ENCODE measurements at places on chromosomes 12 and 14.
A peak's percentile ranks its signal among the peaks of the same experiment; 100 is the strongest.

DNA sequence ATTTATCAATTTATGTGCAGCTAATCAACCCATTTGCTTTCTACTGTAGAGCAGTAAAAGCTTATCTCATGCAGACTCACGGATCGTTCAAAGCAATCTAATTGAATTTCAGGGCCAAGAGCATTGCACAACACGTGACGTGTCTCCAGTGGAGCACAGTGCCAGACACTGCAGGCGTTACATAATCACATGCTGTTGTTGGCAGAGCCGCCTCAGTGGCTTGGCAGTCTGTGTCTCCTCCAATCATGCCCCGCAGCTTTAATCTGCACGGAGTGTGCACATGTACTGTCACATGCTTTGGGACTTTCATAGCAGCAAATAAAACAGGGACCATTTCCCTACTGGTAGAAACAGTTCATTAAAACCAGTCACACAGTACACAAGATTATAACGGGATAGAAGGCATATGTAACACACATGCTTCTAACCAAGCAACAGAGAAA, 309.3 kb downstream of the ITPR2 start:
- peak; percentile 88 for DNase-seq

- no peak for DNase-seq
Observed at GRCh38 chr12:93122569-93123091, 193.5 kb upstream of the EEA1 start.

DNA sequence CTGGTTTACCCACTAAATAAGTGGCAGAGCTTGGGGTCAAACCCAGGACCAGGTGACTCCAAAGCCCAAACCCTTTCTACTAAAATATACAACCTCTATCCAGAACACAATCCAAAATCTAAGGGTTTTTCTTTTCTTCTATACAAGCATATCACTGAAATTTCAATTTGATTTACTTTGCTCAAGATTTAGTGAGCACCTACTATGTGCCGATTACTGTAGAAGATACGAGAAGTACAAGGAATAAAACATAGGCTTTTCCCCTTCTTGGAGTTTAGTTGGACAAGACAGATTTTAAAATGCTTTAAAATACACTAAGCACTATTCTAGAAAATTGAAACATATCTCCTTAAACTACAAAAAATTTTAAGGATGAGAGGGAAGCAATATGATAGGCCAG, 2.8 kb downstream of the L3HYPDH start:
- no peak for DNase-seq

- no peak for DNase-seq
Observed at GRCh38 chr12:63843254-63843720, 1.2 kb upstream of the SRGAP1 start.

DNA sequence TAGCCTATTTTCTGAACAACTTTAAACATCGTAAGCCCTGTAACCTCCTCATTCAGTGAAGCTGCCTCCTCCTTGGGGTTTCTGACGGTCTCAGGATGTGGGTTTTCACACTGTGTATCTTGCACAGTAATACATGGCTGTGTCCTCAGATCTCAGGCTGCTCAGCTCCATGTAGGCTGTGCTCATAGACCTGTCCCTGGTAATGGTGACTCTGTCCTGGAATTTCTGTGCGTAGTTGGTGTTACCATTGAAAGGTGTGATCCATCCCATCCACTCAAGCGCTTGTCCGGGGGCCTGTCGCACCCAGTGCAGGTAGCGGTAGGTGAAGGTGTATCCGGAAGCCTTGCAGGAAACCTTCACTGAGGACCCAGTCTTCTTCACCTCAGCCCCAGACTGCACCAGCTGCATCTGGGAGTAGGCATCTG, 980.5 kb downstream of the TMEM121 start:
- no peak for DNase-seq

DNA sequence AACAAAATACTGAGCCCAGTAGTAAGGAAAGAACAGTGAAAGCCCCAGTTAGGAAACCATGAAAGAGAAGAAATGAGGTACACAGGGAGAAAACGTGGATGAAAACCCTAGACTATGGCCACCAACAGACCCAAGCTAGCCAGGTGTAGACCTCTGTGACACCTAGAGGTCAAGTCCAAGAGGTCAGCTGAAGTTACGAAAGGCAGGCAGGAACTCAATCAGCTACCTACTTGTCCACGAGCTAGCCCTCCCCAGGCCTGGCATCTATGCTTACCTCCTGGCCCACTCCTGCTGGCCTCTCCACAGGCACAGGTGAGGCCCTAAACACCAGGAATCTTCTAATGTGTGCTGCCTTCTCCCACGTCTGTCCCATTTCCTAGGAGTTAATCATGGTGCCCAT, 48.7 kb downstream of the DPF3 start:
- DNase-seq: no peak

DNA sequence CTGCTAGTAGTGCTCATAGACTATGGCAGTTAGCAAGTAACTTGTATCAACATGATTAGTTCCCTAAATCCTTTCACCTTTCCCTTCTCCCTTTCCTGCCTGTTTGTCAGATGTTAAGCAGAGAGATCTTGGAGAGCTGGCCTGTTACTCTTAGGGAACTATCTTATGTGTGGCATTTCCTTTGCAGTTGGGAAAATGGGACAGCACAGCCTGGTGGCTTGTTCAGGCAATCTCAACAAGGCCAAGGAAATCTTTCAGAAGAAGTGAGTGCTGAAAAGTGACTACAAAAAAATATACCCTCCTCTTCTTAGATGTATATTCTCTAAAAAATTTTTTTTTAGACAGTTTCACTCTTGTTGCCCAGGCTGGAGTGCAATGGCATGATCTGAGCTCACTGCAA, 7.4 kb downstream of the PARP2 start:
- peak; percentile 43 for DNase-seq

GRCh38 chr12:2537868-2538541, 256.8 kb upstream of the FKBP4 start:
- DNase-seq: no peak

- DNase-seq: peak; percentile 74
Observed at GRCh38 chr14:32254952-32255679, 52.0 kb upstream of the RNU6-8 start.

DNA sequence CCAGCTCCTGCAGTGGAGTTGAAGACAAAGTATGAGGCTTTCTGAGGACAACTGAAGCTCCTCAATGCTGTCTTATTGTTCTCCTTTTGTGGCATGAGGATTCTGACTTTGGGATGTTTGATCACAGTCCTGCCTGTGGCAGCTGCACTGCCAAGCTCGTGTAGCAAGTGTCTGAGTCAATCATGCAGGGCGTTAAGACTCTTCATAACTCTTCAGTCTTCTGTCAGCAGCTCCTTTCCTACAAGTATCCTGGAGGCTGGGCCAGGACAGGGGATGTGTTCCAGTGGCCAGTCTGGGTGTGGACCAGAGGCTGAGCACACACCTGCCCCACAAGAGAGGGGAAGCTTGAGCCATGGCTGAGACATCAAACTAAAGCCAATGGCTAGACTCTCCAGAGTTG, 94.3 kb downstream of the PELI2 start:
- no peak for DNase-seq

- peak; percentile 7 for DNase-seq
Observed at GRCh38 chr14:91352053-91352452, 65.6 kb downstream of the CCDC88C start.

DNA sequence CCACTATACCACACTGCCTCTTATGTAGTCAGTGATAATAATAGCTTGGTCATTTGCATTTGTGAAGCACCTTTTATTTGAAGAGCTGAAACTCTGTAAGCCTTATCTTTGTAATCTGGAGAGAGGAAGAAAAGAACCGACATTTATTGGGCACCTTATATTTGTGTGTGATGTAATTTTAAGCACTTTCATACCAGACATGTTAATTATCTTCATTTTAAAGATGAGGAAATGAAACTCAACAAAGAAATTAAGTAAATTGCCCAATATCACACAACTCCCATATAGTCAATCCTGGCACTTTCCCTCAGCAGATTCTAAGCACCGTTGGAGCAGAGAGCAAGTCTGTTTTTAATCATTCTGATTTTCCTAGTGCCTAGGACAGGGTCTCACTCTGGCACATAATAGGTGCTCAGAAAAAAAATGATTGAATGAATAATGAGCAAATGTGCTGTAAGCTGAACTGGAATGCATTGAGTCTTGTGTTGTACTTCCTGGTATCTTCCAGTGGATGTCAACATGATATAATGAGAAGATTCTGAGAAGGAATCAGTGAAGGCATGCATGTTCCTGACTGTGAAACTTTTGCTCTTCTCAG, 418.9 kb downstream of the ZFP36L1 start:
- peak; percentile 13 for DNase-seq

DNA sequence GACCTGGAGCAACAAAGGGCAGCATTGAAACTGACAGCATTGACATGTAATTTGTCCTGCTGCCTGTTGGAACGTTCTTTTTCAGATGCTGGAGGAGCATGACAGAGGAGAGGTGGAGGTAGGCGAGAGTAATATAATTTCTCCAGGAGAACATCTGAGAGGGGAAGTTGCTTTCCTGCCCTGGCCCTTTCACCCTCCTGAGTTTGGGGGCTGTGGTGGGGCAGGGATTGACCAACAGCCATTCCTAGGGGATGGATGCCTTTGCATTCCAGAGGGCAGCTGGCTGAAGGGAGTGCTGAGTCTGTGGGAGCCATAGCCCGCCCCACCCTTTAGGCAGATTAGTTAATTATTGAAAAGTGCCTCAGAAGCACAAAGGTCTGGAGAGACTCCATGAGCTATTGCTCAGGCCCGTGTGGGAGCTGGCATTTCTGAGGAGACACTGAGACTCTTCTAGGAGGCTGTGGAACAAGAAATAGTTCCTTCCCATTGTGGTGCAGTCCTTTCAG, 73.5 kb downstream of the ARF6 start:
- DNase-seq: peak; percentile 48

GRCh38 chr14:29847056-29847380, 80.6 kb downstream of the PRKD1 start:
- no peak for DNase-seq

DNA sequence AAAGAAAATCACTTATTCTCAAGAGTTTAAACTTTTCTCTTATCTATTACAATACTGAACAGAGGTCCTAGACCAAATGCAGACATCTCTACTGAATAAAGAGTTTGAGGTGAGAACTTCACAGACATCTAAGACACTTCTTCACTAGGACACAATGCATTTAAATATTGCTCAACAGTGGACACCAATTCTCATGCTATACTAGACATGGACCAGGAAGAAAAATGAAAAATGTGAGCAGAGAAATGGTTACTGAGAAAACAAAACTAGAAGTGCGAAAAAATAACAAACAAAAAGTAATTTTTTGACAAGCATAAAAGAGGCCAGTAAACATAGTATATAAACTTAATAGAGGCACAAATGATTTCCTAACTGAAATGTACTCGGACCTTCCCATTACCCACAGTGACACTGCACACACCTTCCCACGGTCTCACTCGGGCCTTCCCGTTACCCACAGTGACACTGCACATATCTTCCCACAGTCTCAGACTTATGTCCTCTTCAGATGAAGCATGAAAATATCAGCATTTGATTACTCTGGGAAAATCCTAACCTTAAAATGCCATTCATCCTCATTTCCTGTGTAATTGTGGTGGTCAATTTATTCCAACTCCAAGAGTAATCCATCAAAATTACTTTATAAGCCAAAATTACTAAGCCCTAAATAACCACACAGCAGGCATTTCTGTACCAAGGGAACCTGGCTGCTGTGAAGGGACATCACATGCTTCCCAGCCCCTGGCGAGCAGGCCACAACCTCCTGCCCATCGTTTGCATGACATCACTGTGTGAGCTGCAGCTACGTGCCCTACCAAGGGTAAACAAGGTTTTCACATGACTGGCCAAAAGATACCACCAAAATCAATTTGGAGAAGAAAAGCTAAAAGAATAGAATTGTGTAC, 6.4 kb downstream of the SLC15A4 start:
- DNase-seq: peak; percentile 61

- peak; percentile 67 for DNase-seq
Observed at GRCh38 chr14:51880835-51881580, 20.6 kb downstream of the GNG2 start.

DNA sequence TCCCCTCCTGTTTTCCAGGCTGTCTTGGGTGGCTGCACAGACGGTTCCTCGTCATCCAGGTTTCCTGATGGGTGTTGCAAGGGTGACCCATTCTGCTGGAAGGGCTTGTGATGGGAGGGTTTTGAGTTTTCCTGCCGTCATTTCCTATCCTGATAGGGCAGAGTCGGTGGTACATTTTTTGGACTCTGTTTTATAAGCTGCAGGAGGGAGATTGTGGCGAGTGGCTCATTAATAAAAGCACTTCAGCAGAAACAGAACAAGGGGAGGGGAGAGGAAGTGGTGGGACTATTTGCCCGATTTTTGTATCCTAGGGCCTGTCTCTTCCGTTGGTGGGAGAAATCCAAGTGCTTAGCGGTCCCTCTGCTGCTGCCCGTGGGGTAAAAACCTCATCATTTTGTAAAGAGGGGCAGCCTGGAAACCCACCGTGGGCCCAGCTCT, 40.0 kb downstream of the TSPAN9 start:
- peak; percentile 93 for DNase-seq

DNA sequence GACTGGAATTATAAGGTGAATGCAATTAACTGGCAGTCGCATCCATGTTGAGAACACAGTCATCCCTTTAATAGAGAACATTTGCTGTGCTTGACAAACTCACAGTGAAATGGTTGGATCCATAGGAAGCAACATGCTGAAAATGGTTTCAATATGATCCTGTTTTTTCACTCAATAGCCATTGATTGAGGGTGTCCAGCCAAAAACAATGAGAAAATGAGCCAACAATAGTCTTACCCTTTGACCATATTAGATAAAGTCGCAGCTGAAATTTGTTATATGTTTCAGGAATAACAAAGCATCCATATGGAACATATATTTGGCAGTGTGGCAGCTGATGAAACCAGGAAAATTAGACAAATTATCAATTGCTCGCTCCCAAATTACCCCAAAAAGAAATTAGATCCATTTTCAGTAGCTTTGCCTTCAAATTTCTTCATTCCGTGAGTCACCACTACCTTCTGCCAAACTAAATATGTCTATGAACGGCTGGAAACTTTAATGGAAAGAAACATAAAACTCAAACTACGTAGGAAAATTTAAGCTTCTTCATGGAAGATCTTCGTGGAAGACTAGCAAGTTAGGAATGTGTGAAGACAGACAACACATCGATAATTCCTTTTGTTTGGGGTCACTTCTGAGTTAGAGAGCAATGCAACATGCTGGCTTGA, 17.4 kb downstream of the IGF1 start:
- DNase-seq: peak; percentile 86

DNA sequence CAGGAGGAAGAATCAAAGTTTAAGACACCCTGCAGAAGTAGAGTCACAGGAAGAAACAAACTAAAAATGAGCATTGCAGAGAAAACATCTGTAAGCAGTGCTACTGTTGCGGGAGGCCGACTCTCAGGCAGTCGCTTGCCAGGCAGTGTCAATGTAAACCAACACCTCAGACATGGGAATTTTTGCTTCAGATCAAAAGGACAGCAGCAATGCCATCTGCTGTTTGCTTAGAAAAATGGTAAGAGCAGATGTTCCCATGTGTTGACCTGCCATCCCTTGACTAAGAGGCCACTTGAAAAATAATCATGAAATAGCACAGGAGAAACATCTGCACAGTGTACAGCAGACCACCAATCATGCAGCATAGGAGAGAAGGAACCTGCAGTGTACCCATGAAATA, 196.6 kb downstream of the SLC25A21 start:
- peak; percentile 44 for DNase-seq

- DNase-seq: peak; percentile 22
Observed at GRCh38 chr14:85280074-85280473, 249.9 kb upstream of the FLRT2 start.
